ENCODE measurements at places on chromosomes 4 and X.

- peak; percentile 28 for DNase-seq
Observed at GRCh38 chr4:145041378-145041777, 56.6 kb downstream of the ANAPC10 start.

- DNase-seq, result no peak
Observed at GRCh38 chr4:743463-744211, 38.0 kb downstream of the PCGF3 start.

DNA sequence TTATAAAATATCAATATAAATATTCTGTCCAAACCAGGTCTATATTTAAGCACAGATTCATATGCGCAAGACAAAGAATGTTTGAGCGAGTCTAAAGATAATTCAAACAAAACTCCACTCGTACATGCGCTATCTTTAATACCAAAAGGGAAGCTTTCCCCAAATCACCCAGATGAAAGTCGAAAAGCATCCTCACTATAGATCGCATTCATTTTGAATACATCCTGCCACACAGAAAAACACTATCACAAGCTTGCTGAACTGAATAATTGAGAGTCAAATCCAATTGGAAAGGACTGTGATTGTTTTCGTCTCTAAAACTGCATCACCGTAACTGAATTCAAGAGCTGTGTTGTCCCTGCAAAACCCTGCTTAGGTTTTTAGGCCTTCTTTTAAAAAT, 685 bp downstream of the TASL start:
- peak; percentile 55 for DNase-seq

- no peak for DNase-seq
Observed at GRCh38 chr4:911871-912490, 20.1 kb downstream of the GAK start.

- DNase-seq, result no peak
Observed at GRCh38 chrX:150577174-150577573, 8.8 kb downstream of the MTM1 start.

DNA sequence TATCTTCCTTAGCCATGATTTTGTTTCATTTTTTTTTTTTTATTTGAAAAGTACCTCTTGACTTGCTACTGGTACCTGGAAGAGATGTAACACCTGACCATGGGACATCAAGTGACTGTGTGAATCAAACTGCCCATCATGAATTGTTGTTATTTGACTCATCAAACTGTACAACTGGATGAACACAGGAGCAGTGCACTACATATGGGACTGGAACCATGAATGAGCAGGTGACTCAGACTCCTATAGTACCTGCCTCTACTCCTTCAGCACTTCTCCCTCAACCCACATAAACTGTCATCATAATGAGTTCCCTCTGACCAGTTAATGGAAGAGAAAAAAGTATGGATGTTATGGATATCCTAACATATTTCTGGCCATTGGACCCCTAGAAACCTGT, 15.9 kb upstream of the UBE2D3 start:
- DNase-seq, result no peak

- DNase-seq, result no peak
Observed at GRCh38 chr4:56307423-56307822, 79.9 kb downstream of the AASDH start.

GRCh38 chr4:153645183-153645582, 38.9 kb upstream of the TLR2 start:
- peak; percentile 57 for DNase-seq

DNA sequence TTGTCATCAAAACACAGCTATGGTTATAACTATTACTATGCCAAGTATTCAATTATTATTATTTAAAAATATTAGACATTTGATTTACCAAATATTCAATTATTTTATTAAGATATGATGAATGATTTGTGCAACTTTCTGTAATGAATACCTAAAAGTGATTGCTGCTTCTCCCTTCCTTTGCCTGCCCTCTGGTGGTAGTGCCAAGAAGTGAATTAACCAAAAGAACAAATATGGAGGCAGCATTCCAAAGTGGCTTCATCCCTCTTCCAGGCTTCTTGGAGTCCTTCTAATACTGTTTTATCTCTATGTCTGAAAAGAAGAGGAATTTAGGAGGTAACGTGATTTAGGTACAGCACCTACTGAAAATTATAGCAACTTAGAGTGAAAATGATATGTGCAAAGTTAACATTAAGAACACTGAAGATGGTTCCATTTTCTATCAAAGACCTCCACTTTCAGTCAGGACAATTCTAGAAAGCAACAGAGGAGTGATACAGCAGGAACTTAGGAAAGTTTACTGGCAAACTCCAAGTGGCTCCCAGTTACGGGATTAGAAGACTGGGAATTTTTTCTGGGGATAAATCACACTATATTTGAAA, 43.0 kb downstream of the ENPEP start:
- peak; percentile 76 for DNase-seq

DNA sequence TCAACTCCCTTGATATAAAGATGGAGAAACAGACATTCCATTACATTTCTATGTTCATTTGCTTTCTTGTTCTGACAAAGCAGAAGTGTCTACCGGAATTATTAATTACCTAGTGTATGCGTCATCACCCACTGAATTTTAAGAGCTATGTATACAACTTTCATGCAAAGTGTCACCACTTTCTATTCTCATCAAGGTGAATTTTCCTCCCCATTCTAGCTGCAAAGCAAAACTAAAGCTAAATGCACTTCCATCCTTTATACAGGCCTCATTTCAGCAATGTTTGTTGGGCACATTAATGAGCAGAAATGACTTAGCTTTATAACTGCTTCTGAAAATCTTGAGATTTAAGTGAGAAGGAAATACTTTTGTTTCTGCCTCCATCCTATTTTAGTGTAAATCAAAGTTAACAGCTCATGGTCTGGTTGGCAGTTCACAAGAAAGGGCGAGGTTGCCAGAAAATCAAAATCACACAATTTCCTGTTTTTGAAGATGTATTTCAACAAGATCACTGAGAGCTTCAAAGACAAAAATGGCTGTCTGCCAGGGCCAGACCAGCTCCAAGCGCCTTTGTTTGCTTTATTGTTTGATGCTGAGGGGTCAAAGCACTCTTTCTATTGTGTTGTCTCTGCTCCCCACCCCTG, 7.2 kb upstream of the FAM9C start:
- peak; percentile 75 for DNase-seq

GRCh38 chr4:47669946-47670345, 167.9 kb downstream of the CORIN start:
- no peak for DNase-seq

GRCh38 chrX:3522101-3522650, 175.7 kb upstream of the MXRA5 start:
- no peak for DNase-seq

- no peak for DNase-seq
Observed at GRCh38 chr4:88610771-88611170, 18.5 kb downstream of the HERC3 start.

DNA sequence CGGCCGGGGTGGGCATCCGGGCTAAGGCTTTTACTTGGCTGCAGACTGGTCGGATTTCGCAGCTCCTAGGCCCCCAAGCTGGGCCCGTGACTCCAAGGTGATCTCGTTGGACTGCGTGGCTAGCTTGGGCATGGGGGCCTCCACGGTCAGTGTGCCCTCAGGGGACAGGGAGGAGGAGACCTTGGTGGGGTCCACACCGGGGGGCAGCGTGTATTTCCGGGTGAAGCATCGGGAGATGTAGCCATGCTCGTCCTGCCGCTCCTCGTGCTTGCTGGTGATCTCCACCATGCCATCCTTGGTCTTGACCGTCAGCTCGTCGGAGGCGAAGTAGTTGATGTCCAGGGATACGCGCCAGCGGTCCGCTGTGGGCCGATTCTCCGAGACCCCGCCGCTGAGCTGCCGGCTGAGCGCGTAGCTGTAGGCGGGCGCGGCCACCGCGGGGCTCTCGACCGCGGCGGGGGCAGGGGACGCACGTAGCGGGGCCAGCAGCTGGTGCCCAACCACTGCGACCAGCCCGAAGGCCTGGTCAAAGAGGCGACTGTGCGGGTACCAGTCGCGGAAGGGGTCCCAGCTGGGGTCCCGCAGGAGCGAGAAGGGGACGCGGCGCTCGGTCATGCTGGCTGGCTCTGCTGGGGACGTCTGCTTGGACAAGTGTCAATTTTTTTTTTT, 881 bp upstream of the CACNA1F start:
- DNase-seq, result no peak

DNA sequence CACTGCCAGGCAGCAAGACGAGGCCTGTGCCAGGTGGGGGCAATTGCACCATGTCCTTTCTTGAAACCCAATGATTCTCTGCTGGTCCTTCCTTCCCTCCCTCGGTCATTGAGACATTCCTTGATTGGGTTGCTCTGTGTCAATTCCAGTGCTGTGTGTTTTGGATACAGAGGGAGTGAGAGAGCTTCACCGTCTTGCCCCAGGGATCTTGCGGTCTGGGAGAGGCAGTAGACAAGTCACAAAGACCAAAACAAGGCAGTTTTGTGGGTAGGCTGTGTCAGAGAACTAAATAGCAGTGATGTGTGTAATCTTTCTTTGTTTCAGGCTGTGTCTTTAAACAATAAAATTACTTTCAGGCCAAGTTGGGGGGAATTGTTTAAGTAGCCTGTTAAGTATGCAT, 38.8 kb upstream of the TADA2B start:
- DNase-seq, result no peak

DNA sequence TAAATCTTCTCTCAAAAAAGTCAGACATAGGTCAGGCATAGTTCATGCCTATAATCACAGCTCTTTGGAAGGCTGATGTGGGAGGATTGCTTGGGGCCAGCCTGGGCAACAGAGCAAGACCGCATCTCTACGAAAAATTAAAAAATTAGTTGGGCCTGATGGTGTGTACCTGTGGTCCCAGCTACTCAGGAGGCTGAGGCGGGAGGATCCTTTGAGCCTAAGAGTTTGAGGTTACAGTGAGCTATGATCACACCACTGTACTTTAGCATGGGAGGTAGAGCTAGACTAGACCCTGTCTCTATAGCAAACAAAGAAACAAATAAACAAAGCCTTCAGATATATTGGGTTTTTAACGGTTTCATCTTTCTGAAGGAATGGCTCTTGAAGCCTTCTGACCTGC, 62.2 kb downstream of the DIPK2B start:
- DNase-seq, result peak; percentile 61

GRCh38 chr4:118950224-118950623, 61.6 kb downstream of the SYNPO2 start:
- no peak for DNase-seq

DNA sequence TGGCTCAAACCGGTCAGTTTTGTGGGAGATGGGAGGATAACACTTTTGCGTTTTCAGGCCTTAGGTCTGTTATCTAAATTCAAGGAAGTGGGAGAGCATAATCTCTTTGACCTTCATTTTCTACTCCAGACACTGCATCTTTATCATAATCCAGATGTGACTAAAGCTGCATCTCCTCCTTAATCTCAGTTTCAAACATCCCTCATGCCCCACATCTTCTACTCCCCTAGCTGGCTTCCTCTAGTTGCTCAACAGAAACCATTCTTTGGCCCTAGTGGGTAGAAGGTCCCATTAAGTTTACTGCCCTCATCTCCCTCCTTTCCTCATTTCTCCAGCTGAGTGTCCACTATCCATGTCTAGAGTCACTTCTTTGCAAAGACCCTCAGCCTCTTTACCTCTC, 18.8 kb upstream of the RASL11B start:
- DNase-seq, result no peak

GRCh38 chr4:120526033-120526432, 396.5 kb downstream of the PRDM5 start:
- DNase-seq, result no peak

GRCh38 chr4:98204236-98204553, 57.0 kb upstream of the RAP1GDS1 start:
- no peak for DNase-seq

DNA sequence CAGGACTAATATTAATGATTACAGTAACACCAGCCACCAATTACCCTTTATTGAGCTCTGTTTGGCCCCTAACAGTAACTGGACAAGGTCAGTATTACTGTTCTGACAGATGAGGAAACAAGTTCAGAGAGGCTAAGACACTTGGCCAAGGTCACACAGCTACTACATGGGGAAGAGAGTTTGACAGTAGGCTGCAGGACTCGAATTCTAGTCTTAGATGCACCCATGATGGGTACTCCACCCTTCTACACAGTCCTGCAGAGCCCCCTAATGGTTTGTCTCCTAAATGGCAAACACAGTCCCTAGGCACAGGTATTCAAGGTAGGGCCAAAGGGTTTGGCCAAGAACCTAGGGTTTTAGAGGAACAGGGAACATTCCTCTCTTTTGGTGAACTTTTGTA, 93.9 kb downstream of the NSUN7 start:
- peak; percentile 81 for DNase-seq
